ENCODE measurements at places on chromosomes 1 and 21.

GRCh38 chr1:163467289-163467688 lies 145.5 kb downstream of the NUF2 start:
- DNase-seq = no peak

DNA sequence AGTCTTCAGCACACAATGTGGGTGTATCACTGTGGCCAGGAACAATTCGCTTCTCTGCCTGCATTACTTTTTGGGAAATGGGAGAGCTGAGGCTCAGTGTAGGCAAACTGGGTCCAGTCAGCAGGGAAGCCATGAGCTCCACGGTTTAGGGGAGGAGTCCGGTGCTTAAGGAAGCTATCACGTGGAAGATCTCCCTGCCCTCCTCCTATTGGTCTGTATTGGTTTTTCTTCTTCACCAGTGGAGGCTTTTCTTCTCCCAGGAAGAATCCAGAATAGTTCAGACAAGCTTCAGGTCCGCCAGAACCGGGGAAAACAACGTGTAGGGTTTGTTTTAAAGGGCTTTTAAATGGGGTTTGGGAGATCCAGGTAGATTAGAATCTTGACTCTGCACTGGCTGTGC lies 156.2 kb upstream of the CAMK1G start:
- no peak for DNase-seq

- DNase-seq = peak; percentile 7
These were observed 76.5 kb downstream of the ACTL8 start for GRCh38 chr1:17831597-17831996.

GRCh38 chr21:33169359-33169758 lies 60.4 kb upstream of the IFNAR2 start:
- DNase-seq = no peak

- no peak for DNase-seq
These were observed 546 bp downstream of the HES3 start for GRCh38 chr1:6244401-6245049.

- no peak for DNase-seq
These were observed 90.7 kb downstream of the MRPL37 start for GRCh38 chr1:54290506-54291184.

GRCh38 chr1:234722904-234723720 lies 113.1 kb upstream of the IRF2BP2 start:
- DNase-seq = peak; percentile 65

DNA sequence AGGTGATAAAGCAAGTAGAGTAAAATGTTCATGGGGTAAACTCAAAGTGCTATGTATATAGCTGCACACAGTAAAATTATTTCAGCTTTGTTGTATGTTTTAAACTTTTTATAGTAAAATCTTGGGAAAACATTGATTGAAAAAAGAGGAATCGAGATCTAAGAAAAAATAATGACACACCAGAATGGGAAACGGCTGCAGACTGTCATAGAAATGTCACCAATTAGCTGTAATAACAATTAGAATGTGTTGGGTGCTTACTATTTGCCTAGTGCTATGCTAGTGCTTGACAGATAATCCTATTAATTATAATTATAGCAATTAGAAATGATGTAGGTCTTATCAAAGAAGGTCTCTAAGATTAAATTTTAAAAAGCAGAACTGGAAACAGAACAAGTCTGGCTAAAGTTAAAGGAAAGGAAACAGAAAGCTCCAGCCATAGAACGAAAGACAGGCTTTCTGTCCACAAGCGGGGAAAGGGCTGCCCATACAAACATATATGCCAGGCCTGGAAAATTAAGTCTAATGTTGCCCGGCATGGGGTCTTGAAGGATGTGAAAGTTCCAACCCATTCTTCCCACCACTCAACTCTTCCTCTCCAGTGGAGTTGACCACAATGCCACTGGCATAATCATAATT lies 5.0 kb downstream of the PCNX2 start:
- no peak for DNase-seq

DNA sequence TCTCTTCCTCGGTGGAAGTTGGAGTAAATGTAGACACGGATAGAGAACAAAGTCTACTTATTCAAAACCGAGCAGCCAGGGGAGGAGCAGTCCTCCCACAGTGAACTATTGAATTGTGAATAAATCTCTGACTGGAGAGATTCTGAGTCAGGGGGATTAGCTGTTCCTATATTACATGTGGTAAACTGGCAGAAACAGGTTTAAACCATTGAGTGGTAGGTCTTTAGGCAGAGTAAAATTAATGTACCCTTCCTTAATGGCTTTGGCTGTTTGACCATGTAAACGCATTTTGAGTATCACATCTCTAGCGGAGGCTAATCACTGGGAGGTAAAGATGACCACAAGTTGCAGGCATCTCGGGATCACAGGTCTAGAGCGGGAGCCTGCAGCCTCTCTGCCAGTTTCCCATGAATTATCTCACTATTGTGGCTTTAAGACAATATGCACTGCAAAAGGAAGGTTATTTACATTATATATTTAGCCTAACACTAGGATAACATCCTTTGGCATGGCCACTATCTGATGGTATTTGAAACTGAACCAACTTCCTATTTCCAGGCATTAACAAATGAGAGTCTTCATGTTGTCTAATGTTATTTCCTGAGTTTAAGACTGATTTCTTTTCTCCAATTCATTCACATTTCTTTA lies 7.9 kb upstream of the DISC1 start:
- DNase-seq = no peak

GRCh38 chr1:5818755-5819154 lies 173.5 kb downstream of the NPHP4 start:
- no peak for DNase-seq

GRCh38 chr1:32399843-32400242 lies 5.6 kb upstream of the BSDC1 start:
- no peak for DNase-seq

- DNase-seq = peak; percentile 35
These were observed 7.1 kb downstream of the BECN2 start for GRCh38 chr1:241964550-241965282.

DNA sequence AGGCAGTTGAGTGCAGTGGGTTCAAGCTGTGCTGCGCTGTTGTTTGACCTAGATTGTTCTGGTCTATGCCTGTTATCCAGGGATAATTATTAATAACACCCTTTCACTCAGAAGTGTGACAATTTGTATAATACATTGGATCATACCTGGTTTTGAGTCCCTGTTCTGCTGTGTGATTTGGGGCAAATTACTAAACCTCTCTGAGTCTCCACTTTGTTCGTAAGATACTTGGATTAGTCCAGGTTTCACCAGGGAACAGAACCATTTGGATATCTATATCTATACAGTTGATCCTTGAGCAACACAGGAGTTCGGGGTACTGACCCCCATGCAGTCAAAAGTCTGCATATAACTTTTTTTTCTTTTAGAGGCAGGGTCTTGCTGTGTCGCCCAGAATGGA lies 2.3 kb downstream of the NENF start:
- no peak for DNase-seq

GRCh38 chr1:116232989-116233514 lies 121.9 kb downstream of the MAB21L3 start:
- no peak for DNase-seq

DNA sequence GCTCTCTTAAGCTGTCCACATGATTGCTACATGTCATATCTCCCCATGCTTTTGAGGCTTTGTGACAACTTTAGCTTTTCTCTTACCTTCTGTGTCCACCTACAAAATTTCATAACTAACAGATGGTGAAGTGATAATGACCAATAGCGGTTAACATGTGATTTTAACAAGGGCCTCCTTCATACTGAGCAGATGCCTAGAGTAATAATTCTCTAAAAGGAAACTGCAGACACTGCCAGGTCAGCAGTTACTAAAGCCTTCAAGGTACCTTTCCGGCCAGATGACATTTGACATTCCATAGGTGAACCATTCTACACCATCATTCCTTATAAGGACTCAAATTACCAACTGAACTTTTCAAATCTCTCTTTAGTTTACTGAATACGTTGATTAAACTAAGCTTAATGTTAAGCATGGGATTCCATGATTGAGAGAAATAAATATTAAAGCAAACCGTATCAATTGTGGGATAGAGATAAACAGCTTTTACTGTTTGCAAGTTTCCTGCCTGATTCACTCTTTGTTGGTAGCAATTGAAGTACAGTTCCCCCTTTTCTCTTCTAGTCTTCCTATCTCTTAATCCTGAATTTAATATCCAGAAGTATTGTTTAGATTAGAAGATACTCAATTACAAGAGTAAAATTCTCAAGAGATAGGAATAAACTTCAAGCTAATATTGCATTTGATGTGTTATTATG lies 205.1 kb downstream of the PLA2G4A start:
- no peak for DNase-seq

- no peak for DNase-seq
These were observed 61.1 kb downstream of the OPTC start for GRCh38 chr1:203555076-203555475.

- no peak for DNase-seq
These were observed 1.5 kb downstream of the KIRREL1 start for GRCh38 chr1:157994704-157995582.

GRCh38 chr1:76136894-76137293 lies 62.3 kb downstream of the ST6GALNAC3 start:
- no peak for DNase-seq

DNA sequence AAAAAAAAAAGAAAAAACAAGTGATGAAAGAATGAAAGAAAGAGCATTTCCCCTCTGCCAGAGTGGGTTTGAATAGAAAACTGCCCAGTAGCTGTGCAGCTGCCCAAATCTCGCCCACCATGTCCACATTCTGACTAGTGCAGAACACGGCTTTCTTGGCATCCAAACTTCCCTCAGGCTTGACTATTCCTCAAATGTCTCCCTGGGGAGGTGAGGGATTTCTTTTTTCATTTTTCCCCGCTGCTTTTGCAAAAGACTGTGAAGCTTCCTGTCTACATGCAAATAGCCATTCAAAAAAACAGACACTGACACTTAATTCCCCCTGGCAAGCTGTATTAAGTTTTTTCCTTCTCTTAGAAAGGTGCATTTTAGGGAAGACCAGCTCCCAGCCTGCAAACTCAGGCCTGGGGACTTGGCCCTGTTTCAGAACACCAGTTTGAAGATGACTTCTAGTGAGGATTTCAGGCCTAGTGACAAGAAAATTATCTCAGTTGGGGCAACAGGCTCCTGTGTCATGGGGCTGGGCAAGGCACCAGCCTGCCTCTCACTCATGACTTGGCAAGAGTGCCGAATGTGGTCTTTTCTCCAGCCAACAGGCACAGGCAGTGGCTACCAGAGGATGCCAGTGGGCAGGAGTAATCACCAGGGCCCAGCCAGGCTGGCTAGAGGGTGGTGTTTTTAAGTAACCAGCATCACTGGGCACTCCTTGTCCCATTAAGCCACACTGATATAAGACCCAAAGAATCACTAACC lies 178.1 kb upstream of the NFIA start:
- no peak for DNase-seq

GRCh38 chr1:198001776-198002408 lies 84.7 kb downstream of the LHX9 start:
- DNase-seq = no peak

- no peak for DNase-seq
These were observed 634 bp downstream of the ACTRT2 start for GRCh38 chr1:3021801-3022401.

DNA sequence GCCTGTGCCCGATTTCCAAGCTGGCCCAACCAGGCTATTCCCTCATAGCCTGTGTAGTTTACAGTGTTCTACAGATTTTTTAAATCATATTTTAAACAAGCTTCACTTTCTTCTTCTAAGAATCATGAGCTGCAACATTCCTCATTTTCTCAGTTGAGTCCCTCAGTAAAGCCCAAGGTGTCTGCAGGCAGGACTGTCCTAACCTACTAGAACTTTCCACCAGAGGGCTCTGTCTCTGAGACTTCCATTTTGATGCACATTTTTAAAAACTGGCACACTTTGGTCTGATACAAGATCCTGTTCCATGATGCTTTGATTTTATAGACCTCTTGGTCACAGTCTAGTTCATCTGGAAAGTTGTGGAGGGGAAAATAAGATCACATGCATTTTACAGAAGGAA lies 21.6 kb upstream of the SLAMF6 start:
- no peak for DNase-seq

GRCh38 chr1:80218112-80218511 lies 1211.6 kb upstream of the ADGRL4 start:
- DNase-seq = no peak

DNA sequence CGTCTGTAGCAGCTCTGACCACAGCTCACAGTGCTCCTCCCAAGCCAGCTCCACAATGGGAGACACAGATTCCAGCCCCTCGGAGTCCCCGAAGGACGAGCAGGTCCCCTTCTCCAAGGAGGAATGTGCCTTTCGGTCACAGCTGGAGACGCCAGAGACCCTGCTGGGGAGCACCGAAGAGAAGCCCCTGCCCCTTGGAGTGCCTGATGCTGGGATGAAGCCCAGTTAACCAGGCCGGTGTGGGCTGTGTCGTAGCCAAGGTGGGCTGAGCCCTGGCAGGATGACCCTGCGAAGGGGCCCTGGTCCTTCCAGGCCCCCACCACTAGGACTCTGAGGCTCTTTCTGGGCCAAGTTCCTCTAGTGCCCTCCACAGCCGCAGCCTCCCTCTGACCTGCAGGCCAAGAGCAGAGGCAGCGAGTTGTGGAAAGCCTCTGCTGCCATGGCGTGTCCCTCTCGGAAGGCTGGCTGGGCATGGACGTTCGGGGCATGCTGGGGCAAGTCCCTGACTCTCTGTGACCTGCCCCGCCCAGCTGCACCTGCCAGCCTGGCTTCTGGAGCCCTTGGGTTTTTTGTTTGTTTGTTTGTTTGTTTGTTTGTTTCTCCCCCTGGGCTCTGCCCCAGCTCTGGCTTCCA lies 22.9 kb upstream of the VPS13D start:
- no peak for DNase-seq

DNA sequence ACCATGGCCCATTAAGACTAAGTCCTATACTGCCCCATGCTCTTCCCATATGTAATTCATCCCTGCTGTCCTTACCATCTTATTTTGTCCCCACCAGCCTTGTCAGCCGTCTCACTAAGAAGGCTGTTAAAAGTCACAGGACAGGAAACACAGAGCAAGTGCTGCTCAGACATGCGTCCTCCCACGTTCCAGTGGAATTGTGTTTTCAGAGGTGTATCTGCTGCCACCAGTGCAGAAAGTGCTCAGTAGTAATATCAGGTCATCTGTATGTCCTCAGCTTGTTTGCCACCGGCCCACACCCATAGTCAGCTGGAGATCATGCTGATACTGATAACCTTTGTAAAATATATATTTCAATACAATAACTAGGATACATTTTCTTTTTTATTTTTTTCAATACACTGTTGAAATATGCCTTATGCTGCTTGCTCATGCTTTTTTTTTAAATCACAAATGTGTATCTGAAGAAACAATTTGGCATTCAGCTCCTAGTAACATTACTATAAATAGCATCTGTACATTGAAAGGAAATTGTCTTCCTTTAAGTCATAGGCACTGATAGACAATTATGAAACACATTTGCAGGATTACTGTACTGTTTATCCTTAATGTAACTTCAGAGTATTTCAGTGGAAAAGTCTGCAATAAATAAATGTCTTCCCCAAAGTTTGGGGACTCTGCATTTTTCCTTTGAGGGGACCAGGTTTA lies 156.9 kb downstream of the EDEM3 start:
- no peak for DNase-seq

Measured in A549 (cell line).